ENCODE measurements at places on chromosomes 7 and 10.

GRCh38 chr7:128738570-128739047 lies 550 bp upstream of the CALU start:
- DNase-seq: no peak

- no peak for DNase-seq
Observed at GRCh38 chr10:120963594-120964220, 112.5 kb downstream of the WDR11 start.

DNA sequence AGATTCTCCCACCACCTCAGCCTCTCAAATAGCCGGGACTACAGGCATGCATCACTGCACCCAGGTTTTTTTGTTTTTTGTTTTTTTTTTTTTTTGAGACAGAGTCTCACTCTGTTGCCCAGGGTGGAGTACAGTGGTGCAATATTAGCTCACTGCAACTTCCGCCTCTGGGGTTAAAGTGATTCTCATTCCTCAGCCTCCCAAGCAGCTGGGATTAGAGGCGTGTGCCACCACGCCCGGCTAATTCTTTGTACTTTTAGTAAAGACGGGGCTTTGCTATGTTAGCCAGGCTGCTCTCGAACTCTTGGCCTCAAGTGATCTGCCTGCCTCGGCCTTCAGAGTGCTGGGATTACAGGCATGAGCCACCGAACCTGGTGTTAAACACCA lies 107.5 kb upstream of the KIF5B start:
- no peak for DNase-seq

- DNase-seq: no peak
Observed at GRCh38 chr7:80847027-80847426, 71.8 kb downstream of the SEMA3C start.

DNA sequence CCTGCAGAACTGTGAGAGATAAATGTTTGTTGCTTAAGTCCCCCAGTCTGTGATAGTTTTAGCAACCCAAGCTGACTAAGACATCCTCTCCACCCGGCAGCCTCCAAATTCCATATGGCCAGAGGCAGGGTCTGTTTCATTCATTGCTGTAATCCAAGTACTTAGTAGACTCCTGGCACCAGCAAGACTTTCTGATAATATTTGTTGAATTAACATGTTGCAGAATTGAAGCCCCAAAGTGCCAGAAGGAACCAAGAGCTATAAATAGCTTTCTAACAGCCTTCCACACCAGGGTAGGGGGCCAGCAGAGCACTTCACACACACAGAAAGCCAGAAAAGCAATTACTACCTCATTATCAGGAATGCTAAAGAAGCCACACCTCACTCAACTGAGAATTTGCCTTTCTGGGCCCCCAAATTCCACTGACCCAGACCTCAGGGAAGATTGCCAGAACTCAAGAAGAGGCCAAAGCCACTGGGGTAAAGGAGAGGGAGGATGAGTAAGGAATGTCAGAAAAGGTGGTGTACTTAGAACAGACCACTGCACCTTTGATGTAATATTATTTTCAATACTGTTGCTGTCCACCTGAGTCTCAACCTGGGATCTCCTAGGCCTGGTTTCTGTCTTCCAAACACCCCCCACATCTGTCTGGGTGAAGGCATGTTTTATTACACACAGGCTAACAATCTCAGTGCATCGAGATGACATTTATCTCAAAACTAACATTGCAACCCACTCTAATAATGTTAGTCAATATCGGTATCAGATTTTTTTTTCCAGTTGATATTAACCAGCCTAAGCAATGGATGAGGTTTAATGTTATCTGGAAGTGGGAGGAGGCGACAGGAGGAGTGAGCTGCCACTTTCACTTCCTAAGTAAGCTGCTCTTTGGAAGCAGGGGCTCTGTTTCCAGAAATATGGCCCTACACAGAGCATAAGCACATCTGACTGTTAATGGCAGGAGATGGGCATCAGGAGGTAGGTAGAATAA lies 5.5 kb downstream of the NOD1 start:
- DNase-seq: no peak

GRCh38 chr10:51318399-51319172 lies 244.3 kb downstream of the PRKG1 start:
- no peak for DNase-seq

DNA sequence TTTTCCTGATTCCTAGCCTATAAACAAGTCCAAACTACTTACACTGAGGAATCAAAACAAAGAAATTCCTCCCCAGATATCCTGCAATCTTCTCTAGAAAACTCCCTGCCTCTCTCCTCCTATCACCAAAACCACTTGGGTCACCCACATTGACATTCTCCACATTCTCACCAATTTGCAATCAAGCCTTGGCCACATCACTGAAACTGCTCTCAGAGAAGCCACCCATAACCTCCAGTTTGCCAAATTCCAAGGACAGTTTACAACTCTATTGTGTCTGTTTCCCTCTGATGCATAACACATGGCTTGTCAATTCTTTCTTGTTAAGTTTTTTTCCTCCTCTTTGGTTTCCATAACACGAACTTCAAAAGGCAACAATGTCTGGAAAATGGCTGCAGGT lies 233.5 kb downstream of the XPNPEP1 start:
- DNase-seq: no peak

DNA sequence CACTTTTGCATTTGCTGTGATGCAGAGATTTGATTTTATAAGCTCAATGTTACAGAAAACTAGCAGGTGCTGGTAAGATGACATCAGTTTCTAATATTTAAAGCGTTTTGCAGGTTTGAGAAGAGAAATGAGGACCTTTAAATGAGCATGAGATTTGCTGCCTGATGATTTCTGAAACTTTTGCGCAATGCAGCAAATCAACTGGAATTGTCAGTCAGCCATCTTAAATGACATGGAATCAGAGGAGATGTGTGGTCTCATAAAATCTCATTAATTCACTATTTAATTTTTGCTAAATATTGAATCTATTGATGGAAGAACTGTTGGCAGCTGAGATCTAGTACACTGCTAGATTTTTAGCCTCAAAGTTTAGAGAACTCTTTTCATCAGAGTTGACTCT lies 3.9 kb downstream of the RBM17 start:
- no peak for DNase-seq

GRCh38 chr7:81788246-81788645 lies 18.4 kb upstream of the HGF start:
- no peak for DNase-seq

- no peak for DNase-seq
Observed at GRCh38 chr10:60430836-60431597, 41.3 kb upstream of the ANK3 start.

GRCh38 chr7:155807789-155808548 lies 4.3 kb downstream of the SHH start:
- no peak for DNase-seq

GRCh38 chr10:2885288-2886278 lies 181.8 kb upstream of the PFKP start:
- DNase-seq: no peak
